CD4-positive, CD25-positive, alpha-beta regulatory T cell (primary cell): ENCODE measurements at places on chromosomes 7 and 10. TPM values are rescaled to one million over a fixed set of nuclear protein-coding genes. Genes with fewer than 3 reads are reported as not detected.
A peak's percentile ranks its signal among the peaks of the same experiment; 100 is the strongest.

Gene CPA2
- not detected for polyA plus RNA-seq

Gene IL2RA
- 195 TPM for polyA plus RNA-seq

Gene NEBL
- 1.2 TPM for polyA plus RNA-seq

Gene MMRN2
- 0.31 TPM for polyA plus RNA-seq

Gene GIMAP7
- polyA plus RNA-seq = 519 TPM

Gene PLEKHA8
- polyA plus RNA-seq = 3.9 TPM

Gene SMIM30
- polyA plus RNA-seq = 66.4 TPM

Gene ARID5B
- polyA plus RNA-seq = 67.2 TPM

Gene HOXA9
- not detected for polyA plus RNA-seq

Gene SPDYE2
- polyA plus RNA-seq = 0.66 TPM

- H3K36me3 ChIP-seq = no peaks in the 10 kb centered on the region
- H3K27ac ChIP-seq = no peak overlapping the region
- no peak for DNase-seq
- peaks cover 17% of the 10 kb centered on the region for H3K4me1 ChIP-seq
Measured at GRCh38 chr7:100485471-100485876, 1.7 kb downstream of the NYAP1 start.

- H3K4me1 ChIP-seq = no peaks in the 10 kb centered on the region
- H3K27ac ChIP-seq = no peak overlapping the region
- peaks cover 8% of the 10 kb centered on the region for H3K36me3 ChIP-seq
- no peak for DNase-seq
- no peak overlapping the region for H3K4me3 ChIP-seq
Measured at GRCh38 chr7:133355325-133355708, 102.4 kb downstream of the EXOC4 start.

- no peak overlapping the region for H3K4me3 ChIP-seq
- peaks cover 89% of the 10 kb centered on the region for H3K36me3 ChIP-seq
- no peaks in the 10 kb centered on the region for H3K27me3 ChIP-seq
- DNase-seq = no peak
- H3K27ac ChIP-seq = peak overlapping the region; percentile 52
- peaks cover 42% of the 10 kb centered on the region for H3K4me1 ChIP-seq
Measured at GRCh38 chr7:50377356-50377755, 72.8 kb downstream of the FIGNL1 start.

DNA sequence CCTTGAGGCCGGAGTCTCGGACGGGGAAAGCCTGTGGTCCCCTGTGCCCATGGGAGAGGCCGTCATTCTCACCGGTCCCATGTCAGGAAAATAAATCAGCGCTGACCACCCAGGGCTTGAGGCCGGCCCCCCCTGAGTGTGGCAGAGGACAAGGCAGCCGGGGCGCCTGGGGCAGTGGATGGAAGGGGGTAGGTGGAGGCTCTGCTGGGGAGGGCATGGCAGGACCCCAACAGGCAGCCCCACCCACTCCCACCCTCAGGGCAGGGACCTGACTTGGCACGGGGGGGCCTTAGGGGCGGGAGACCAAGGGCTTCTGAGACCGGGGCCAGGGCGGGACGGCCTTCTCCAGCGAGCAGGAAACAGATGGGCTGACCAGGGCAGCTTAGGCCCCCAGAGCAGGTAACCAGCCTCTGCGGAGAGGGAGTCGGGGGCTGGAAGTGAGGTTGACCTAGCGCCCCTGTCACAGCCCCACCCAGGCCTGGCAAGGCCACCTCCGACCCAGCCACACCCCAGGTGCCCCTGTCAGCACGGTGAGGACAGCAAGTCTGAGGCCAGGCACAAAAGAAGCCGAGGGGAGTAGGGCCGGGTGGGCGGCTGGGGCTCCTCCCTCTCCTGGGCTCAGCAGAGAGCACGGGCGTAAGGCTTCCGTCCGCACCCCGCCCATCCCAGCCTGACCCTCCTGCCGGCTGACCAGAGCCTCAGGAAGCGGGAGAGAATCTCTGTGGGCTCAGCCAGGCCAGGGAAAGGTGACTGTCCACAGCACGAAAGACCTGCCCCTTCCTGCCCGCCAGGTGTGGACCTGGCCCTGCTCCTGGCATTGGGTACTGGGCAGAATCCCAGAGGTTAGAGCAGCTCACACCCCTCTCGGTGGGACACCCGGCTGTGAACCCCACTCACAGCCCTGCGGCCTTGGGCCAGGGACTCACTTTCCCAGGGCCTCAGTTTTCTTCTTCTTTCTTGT is 87.4 kb downstream of the FOXL3 start:
- peaks cover 27% of the 10 kb centered on the region for H3K4me1 ChIP-seq
- H3K27ac ChIP-seq = no peak overlapping the region
- DNase-seq = no peak
- H3K4me3 ChIP-seq = no peak overlapping the region
- H3K27me3 ChIP-seq = no peaks in the 10 kb centered on the region

DNA sequence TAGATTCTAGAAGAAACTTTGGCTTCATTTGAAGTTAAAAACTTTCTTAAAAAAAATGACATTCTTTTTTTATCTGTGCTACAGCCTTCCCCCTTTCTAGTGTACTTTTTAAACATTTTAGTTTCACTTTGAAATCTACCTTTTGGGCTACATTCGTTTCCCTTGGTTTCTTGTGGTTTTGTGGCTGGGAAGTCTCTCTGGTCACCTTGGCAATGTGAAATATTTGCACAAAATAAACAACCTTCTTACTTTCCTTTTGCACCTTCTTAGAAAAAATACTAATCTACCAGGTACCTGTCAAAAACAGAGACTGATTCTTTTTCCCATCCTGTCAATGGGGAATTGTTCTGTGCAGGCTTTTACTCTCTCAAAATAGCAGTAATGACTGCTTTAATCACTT is 350.2 kb downstream of the GATA3 start:
- DNase-seq = peak; percentile 43
- peak overlapping the region; percentile 80 for H3K4me3 ChIP-seq
- peaks cover 57% of the 10 kb centered on the region for H3K4me1 ChIP-seq
- no peaks in the 10 kb centered on the region for H3K27me3 ChIP-seq

- no peaks in the 10 kb centered on the region for H3K4me1 ChIP-seq
- DNase-seq = no peak
- H3K27ac ChIP-seq = no peak overlapping the region
Measured at GRCh38 chr7:39270018-39270417, 292.3 kb downstream of the POU6F2 start.

DNA sequence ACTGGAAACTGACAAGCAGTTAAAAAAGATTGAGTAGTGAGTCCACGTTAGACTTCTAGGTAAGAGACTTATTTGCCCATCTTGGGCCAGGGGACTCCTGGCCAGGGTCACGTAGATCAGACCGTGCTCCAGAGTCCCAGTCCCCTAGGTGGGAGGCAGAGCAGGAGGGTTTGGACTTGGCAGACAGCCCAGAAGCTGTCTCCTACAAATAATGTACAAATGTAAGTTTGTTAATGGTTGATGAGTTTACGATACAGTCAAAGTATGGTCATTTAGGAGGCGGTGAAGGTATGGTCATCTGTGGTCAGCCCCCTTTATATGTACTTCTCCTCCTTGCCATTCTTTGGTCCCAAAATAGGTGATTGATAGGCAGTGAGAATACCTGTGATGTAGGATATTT is 28.2 kb downstream of the INPP5F start:
- no peak overlapping the region for H3K27ac ChIP-seq
- no peak overlapping the region for H3K4me3 ChIP-seq
- H3K36me3 ChIP-seq = peaks cover 5% of the 10 kb centered on the region
- H3K27me3 ChIP-seq = no peaks in the 10 kb centered on the region
- no peak for DNase-seq

DNA sequence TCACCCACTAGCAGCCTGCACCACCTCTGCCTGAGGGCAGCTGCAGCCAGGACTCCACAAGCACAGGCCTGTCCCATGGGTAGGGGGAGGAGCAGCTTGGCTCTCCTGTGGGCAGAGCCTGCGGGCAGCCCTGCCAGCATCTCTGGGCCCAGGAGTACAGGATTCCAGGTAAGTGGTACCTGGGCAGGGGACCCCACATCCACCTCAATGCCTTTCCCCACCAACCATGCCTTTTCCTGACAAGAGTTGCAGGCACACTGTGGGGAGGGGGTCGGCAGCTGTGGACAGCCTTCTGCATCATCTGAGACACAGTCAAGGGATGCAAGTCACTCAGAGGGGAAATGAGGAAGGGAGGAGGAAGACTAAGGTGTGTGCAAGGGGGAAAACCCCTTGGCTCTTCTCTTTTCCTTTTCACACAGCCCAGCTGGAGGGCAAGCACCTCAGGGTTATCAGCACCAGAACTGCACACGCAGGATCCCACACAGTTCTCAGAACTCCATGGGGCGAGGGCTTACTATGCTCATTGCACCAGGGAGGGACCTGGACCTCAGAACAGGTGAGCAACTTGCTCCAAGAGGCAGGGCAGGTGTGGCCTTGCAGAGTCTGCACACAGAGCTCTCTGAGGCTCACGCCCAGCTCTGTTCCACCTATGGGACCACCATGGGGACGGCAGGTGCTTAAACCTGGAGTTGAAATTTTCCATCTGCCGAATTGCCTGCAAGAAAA is 16.5 kb upstream of the ANTXRL start:
- H3K36me3 ChIP-seq = peaks cover 4% of the 10 kb centered on the region
- no peaks in the 10 kb centered on the region for H3K27me3 ChIP-seq
- H3K27ac ChIP-seq = peak overlapping the region; percentile 79
- H3K4me1 ChIP-seq = peaks cover 65% of the 10 kb centered on the region
- H3K4me3 ChIP-seq = no peak overlapping the region

DNA sequence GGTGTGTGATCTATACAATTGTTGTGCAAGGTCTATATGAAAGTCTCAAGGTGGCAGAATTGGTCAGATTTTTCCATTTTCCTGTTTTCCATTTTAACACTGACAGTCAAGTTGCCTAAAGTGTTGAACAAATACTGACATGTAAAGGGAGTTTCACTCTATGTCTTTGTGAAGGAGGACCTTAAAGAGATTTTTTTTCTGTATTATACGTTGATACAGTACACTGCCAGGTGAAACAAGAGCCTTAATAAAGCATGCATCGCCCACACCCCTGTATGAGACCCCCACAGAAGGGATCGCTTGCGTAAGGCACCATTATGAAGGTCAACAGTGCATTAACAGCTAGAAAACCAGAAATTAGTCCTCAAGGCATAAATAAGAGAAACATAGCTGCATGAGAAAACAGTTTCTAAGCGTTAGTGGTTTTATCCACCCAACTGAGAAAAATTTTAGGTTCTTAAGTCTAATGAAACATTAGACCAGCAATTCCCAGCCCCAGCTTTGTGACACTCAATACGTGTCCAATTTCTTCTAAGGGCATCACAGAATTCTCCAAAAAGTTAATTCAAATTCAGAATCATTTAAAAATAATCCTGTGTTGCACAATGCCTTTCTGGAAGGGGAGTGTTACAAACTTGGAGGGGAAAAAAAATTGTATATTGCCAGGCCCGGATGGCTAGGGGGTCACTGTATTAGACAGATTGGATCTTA is 6.9 kb downstream of the KLF6 start:
- peaks cover 86% of the 10 kb centered on the region for H3K36me3 ChIP-seq
- H3K27me3 ChIP-seq = no peaks in the 10 kb centered on the region
- peak overlapping the region; percentile 100 for H3K4me3 ChIP-seq
- no peak for DNase-seq

GRCh38 chr7:112510001-112510742 is 29.4 kb downstream of the LSMEM1 start:
- no peaks in the 10 kb centered on the region for H3K27me3 ChIP-seq
- H3K4me3 ChIP-seq = no peak overlapping the region
- no peak for DNase-seq
- H3K27ac ChIP-seq = no peak overlapping the region

- no peak overlapping the region for H3K27ac ChIP-seq
- H3K4me3 ChIP-seq = no peak overlapping the region
- no peaks in the 10 kb centered on the region for H3K4me1 ChIP-seq
- H3K27me3 ChIP-seq = no peaks in the 10 kb centered on the region
- H3K36me3 ChIP-seq = no peaks in the 10 kb centered on the region
- no peak for DNase-seq
Measured at GRCh38 chr10:78457804-78458482, 424.3 kb downstream of the RPS24 start.

GRCh38 chr7:25527665-25528170 is 299.4 kb upstream of the NPVF start:
- H3K4me3 ChIP-seq = no peak overlapping the region
- no peak overlapping the region for H3K27ac ChIP-seq
- no peaks in the 10 kb centered on the region for H3K4me1 ChIP-seq
- no peaks in the 10 kb centered on the region for H3K27me3 ChIP-seq

- DNase-seq = no peak
- H3K27me3 ChIP-seq = no peaks in the 10 kb centered on the region
- no peaks in the 10 kb centered on the region for H3K36me3 ChIP-seq
- no peaks in the 10 kb centered on the region for H3K4me1 ChIP-seq
Measured at GRCh38 chr10:71044720-71045119, 156.4 kb upstream of the PCBD1 start.

DNA sequence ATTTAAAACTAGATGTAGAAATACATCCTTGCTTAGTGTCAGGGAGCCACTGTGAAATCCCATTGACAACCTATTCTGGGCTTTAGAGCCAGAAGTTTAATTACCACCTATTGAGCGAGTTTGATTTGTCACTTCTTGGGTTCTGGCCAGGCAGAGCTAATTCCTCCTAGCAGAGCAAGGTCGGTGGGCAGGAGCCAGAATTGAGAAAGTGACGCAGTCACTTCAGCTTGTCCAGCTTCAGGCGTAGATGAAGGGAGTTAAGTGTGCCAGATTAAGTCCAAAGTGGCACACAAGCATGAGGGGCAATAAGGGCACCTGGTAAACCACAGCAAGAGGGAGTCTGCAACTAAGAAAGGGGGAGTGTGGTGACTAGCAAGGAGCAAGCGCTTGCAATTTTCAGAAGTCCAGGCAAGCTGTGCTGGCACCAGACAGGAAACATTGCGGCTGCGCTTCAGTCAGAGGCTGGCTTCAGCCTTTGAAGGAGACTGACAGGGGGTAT is 119.4 kb downstream of the ST7 start:
- DNase-seq = no peak
- peaks cover 4% of the 10 kb centered on the region for H3K4me1 ChIP-seq
- no peaks in the 10 kb centered on the region for H3K27me3 ChIP-seq
- H3K27ac ChIP-seq = no peak overlapping the region

DNA sequence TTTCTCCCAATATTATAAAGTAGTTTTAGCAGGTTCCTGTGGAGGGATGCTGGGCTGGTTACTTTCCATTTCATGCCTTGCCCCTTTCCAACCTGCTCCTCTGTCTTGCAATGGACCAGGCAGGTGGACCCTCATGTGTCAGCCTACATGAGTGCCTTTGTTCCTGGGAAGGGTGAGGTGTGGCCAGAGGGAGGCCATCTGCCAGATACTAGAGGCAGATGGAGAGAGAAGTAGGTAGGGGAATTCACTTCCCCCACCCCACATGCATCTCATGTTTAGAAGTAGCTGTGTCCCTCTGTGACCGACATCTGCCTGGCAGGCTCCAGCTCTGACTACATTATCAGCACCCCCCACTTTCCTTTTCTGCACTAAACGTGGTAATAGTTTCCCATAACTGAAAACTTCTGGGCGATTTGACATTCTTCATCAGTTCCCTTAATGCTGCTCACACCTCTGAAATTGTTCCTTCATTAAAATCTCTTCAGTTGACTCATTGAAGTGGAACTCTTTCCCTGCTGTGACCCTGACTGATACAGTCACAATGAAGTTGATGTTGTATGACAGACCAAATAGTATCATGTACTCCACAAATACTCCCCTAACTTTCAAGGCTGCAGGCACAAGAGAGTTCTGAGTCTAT is 396.3 kb upstream of the FZD8 start:
- no peaks in the 10 kb centered on the region for H3K36me3 ChIP-seq
- H3K27me3 ChIP-seq = no peaks in the 10 kb centered on the region
- no peaks in the 10 kb centered on the region for H3K4me1 ChIP-seq

- no peak overlapping the region for H3K4me3 ChIP-seq
- no peaks in the 10 kb centered on the region for H3K36me3 ChIP-seq
- peaks cover 2% of the 10 kb centered on the region for H3K27me3 ChIP-seq
- no peaks in the 10 kb centered on the region for H3K4me1 ChIP-seq
- H3K27ac ChIP-seq = no peak overlapping the region
Measured at GRCh38 chr7:108441392-108441955, 14.8 kb downstream of the NRCAM start.

- DNase-seq = no peak
- no peak overlapping the region for H3K27ac ChIP-seq
- H3K4me1 ChIP-seq = peaks cover 22% of the 10 kb centered on the region
- no peak overlapping the region for H3K4me3 ChIP-seq
- no peaks in the 10 kb centered on the region for H3K27me3 ChIP-seq
Measured at GRCh38 chr7:139631520-139632031, 108.1 kb downstream of the CLEC2L start.
